ENCODE measurements at places on chromosomes 6 and 20.

DNA sequence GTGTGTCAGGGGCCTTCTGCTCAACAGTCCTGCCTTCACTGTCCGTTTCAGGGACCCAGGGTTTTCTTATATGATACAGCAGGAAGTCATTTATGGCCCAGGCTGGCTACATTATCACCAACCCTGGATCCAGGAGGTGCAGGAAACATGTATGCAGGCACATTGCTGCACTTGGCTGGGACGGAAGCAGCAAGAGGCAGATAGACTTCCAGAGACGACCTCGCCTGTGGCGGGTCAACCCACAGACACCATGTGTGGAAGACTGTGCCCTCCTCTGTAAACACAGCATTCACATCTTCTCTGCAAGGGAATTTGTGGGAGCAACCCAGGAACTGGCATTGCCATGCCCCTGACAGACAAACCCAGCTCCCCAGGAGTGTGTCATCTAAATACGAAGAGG, 43.7 kb downstream of the TBC1D7 start:
- no peak for DNase-seq

DNA sequence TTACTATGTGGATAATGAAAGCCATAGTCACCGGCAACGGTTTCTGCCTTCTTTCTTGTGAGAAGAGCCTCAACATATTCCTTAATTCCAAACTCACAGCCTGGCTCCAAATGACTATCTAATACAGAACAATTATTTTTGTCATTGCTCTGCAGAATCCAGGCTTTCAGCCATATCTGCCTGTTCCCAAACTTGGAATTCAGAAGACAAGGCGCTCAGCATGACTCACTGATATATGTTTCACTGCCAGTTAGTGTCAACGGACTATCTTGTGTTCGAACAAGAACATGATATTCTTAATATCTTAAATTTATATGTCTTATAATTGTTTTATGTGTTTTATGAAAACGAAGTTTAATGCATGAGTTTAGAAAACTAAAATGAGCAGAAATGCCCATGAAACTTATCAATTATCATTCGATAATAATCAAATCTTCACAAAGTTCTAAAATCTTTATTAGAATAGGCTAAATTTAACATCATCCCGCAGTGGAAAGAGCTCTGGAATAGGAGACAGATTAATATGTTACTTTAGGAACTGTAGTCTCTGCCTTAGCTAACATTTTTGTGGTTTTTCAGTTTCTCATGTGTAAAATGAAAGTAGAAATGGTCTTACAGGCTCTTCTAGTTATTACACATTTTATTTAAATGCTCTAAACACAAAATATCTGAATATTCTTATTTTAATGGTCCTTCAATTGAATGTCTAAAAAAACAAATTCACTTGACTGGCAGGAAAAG, 669.3 kb upstream of the GJE1 start:
- no peak for DNase-seq

DNA sequence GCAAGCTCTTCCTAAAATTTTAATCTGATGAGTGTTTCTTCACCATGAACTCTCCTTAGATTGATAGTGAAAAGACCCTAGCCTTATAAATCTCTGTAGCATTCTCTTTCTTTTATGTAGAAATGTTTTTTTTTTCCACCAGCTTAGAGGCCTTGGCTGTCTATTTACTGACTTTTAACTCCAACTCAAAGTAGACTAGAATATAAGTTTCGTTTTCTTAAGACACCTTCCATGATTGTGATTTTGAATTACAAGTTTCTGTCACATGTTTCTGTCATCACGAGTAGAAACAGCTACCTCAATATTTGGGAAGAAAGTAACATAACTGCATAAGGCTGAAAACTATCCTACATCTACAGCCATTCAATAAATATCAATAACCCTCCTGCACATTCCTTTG, 17.8 kb downstream of the ADGRF4 start:
- DNase-seq, result no peak

DNA sequence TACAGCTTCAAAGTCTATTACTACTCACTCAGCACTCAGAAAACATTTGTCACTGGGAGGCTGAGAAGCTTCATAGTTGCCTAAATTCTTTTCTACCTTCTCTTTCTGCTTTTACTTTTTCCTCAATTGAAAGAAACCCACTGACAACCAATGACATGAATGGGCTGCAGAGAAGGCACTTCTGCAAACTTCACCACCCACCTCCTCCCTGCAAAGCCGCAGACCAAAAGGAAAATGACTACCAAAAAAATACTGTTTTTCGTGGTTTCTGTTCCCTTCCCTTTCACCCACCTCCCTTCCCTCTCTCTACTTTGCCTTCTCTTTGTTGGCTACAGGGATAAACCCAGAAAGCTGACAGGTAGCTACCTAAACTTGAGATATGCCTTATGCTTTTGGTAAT, 3.2 kb downstream of the GNAS-AS1 start:
- no peak for DNase-seq

DNA sequence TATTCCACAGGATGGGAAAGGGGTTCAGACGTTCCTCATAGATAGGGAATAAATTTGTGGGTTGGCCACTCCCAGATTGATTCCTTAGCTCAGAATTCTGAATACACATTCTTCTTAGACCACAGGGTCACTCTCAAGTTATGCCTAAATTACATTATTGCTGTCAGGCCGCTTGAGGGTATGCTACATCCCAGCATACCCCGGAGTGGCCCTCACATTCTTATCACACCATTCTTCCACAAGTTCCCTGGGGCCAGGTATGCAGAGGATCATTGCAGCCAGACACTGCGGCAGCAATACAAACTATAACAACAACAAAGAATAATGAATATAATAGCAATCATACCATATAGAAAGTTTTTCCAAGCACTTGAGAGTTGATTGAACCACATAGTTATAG, 237.9 kb upstream of the SOX4 start:
- DNase-seq, result no peak

DNA sequence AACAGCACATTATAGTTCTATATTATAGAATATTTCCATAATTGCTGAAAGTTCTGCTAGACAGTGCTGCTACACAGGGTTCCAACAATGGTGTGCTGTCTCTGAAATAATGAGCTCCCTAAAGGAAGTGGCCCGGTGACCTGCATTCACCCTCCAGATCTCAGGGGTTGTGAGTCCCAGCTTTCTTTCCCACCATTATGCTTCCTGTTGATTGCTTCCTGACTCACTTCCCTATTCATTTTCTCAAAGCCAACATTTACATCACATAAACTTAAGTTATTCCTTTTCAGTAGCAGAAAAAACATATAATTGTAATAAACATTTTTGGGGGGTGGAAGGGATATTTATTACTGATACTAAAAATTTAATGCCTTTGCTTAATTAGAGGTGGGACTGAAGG, 12.9 kb upstream of the CCN6 start:
- no peak for DNase-seq

DNA sequence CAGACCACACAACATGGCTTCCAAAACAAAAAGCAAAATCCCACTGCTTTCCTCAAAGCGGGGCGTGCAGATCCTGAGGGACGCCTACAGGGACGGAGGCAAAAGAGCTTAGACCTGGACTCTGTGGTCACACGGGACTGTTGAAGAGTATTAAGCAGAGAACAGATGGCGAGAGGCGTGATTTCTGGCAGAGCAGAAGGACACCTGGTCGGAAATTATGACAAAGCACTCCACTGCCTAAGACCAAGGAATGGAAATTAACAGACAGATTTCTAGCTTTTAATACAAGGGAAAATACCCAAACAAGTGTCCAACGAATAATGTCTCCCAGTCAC, 15.4 kb downstream of the CST7 start:
- no peak for DNase-seq

GRCh38 chr20:63240004-63240403, 4.3 kb downstream of the BIRC7 start:
- DNase-seq, result no peak

DNA sequence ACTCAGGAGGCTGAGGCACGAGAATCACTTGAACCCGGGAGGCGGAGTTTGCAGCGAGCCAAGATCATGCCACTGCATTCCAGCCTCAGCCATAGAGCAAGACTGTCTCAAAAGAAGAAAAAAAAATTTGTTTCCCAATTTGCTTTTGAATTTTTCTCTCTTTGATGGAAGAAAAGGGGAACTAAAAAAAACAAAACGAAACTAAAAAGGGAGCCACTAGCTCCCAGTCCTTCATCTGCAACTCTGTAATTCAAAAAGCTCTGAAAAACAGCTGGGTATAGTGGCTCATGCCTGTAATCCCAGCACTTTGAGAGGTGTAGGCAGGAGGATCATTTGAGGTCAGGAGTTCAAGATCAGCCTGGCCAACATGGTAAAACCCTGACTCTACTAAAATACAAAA, 9.5 kb downstream of the OVOL2 start:
- DNase-seq, result no peak

- DNase-seq, result no peak
These were observed 2.0 kb downstream of the TRAF3IP2 start for GRCh38 chr6:111603685-111604084.

DNA sequence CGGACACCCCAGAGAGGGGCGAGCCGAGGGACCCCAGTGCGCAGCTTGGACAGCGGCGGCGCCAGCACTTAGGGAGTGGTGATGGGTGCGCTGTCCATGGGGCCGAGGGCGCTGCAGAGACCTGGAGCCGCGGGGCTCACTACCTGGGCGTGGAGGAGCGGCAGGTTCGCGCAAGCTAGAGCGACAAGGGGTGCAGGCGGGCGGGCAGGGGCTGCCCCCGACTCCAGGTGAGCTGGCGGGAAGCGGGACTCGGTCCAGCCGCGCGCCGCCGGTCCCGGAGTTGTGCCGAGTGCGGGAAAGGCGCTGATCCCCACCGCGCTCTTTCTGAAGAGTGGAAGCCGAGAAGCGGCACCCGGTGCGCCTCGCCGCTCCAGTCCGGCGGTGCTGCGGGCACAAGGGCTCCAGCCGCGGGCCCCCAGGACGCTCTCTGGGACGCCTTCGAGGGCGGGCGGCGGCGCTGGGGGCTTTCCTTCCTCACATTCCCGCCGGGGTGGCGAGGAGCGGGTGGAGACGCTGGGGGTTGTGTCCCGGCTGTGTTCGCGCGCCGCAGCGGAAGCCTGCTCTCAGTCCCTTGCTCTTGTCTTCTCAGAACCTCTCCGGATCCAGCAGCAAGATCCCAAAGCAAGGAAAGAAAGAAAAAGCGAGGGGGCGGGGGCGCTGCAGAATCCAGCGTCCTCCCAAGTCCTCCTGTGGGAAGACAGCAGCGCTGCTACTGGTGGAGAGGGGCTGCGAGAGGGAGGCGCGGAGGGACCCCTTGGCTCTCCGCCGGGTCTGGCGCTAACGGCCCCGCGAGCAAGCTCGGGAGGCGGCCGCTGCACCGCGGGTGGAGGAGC, at the start of gene B3GAT2:
Gene B3GAT2, minus strand, starts transcription at position 610 of the 833 bp plus-strand sequence. CDS start 631 bp downstream, outside the sequence.
- peak; percentile 17 for DNase-seq

DNA sequence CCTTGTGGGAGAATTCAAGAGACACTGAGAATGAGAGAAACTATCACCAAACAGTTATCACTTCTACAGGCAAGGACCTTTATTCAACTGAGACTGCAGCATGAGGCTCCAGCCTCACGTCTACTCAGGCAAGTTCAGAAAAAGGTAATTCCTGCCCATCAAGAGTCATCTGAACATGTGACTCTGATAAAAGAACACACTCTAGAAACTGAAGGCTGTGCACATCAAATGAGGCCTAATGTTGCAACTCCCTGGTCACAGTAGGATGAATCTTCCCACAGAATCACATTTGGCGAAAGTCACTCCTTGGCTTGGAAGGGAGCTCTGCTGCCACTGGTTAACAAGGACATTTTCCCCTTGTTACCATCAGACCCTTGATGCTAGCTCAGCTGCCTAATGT, 71.2 kb upstream of the EMILIN3 start:
- no peak for DNase-seq

DNA sequence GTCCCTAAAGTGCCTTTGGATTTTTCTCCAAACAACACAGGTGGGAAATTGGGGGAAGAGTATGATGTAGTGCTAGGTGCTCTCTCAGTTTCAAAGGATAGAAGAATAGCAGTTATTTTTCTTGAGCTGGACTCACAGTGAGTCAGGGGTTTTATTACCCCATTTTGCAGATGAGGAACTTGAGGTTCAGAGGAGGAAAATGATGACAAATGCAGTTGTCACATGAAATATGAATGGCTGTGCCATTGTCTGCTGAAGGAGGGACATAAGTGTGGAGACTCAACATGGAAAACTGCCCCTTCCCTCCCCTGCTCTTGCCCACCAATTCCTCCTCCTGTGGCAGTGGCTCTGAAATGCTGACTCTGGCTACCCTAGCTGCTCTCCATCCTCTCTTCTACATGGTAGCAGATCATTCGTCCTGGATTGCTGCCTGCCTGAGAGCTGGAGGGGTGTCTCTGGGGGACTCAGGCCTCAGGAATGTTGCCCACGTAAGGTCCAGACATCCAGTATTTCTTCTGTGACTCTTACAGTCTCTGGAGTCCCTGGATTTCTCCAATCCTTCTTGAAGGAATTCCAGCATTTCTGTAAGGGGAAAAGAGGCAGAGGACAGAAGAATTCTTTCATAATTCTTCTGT, 37.6 kb upstream of the EPB41L1 start:
- no peak for DNase-seq

- no peak for DNase-seq
These were observed 320.4 kb downstream of the LAMA2 start for GRCh38 chr6:129203190-129203900.

DNA sequence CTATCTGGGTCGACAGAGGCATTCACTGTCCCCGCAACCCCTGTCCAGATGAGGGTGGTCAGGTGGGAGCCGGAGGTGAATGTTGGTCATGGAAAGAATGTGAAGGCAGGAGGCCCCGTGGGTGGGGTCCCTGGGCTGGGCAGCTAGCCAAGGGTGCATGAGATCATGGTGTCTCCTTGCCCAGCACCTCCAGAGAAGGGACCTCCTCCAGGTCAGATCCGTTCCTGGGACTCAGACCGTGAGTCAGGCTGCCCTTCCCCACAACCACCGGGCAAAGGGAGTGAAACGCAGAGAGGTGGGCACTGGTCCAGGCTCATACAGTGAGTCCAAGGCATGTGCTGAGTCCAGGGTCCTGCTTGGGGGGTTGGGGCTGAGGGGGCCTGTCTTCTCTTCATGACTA, 3.5 kb downstream of the FOXS1 start:
- no peak for DNase-seq

DNA sequence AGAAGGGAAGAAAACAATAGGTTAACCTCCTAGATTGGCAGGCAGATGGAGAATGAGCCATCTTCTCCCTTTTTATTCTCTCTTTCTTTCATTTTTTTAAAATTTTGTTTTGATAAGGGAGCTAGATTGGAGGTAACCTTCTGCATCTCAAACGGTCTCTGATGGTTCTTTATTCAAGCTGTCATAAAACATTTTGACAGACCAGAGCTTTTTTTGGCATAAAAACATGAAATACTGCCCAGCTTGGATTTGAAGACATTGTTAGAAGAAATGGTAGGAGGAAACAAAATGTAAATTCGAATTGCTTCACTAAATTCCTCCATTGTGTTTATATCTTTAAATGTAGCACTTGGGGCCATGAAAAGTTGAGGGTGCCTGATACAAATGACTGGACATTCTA, 158.5 kb downstream of the EPHA7 start:
- DNase-seq, result no peak

Measured in GM12891 (cell line).